ENCODE measurements at places on chromosomes 6 and 20.

- no peak for DNase-seq
Observed at GRCh38 chr20:50427719-50428083, 82.5 kb upstream of the PTPN1 start.

DNA sequence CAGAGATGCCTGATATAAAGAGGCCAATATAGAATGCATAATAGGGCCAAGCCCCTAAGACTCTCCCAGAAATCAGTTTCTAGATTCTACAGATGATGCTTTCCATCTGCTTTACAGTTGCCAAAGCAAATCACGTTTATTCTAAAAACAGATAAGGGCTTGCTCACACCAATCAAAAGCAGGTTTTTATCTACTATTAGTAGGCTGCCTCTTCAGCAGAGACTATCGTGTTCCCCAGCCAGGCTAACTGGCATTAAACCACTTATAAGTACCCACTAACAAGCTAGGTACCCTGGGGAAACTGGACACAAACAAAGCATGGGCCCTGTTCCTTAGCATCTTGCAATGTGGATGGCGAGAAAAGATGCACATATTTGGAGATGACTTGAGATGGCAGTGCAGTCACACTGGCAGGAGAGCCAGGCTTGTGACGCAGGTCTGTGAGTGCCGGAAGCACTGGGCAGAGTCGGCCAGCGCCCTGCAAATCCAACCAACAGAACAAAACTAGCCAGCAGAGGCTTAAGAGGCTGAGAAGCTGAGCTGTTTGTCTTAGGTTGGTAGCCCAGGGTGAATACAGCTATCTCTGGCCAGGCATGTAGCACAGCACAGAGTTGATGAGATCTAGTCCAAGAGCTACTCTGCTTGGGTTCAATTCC is 73.4 kb downstream of the GFOD1 start:
- no peak for DNase-seq

DNA sequence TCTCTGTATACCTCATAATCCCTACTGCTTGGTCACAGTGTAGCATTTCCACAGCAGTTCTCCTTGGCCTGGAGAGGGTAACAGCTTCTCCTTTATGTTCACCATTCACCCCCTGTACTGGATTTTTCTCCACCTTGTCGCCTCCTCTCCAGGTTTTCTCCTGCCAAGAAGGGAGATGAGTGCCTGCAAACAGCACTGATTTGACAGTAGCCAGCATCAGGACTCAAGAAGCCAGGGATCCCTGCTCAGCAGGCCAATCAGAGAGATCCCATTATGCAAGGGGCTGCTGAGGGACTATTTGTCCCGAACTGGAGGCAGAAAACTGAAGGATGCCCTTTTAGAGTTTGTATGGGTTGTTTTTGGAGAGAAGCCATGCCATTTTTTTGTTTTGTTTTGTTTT is 68.6 kb upstream of the RIPOR2 start:
- DNase-seq, result no peak

GRCh38 chr20:55582498-55582897 is 422.8 kb downstream of the CBLN4 start:
- DNase-seq, result no peak

GRCh38 chr6:46357591-46357990 is 133.7 kb downstream of the RCAN2 start:
- no peak for DNase-seq

- DNase-seq, result peak; percentile 50
Observed at GRCh38 chr6:31441365-31442267, 38.2 kb downstream of the MICA start.

GRCh38 chr20:59364611-59365010 is 64.2 kb downstream of the EDN3 start:
- no peak for DNase-seq

DNA sequence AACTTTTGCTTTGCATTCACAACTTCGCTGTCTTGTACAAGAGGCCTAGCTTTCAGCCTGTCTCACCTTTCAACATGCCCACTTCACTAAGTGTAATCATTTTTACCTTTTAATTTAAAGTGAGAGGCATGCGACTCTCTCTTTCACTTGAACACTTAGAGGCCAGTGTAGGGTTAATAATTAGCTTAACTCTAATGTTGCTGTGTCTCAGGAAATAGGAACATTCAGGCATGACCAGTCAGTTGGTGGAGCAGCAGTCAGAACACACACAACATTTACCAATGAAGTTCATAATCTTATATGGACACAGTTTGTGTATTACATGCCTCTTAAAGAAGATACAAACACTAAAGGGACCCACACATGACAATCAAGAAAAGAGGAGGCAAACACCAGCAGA is 47.6 kb downstream of the HTR1B start:
- no peak for DNase-seq

DNA sequence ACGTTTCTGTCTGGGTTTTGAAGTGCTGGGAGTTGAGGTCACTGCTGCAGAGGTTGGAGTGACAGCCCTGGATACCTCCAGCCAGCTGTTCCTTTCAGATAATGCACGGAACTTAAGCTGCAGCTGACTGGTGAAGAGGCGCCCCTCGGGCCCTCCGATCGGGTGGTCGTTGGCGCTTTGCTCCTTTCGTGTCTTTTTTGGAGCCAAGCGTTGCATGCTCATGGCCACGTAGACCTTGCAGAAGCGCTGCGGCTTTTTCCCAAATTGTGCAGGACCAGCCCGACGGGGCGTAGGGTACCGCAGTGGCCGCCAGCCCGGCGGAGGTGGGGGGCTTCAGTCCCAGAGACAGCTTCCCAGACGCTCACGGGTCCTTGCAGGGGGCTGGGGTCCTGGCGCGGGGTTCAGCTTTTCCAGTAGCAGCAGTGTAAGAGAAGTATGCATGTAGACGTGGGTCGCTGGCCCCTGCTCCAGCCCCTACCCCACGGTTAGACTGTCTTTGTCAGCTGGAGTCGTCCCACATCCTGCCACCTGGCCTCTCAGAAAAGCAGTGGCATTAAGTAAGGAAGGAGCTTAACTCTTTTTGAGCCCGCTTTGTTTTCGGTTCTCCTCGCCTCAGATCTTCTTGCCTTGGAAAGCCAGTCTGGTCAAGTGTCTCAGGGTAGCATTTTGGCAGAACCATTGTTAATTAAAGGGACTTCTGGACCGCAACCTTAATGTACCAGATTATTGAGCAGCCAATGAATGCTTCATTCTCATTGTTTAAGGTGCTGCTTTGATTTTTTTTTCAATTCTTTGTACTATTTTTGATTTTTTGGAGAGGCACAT is 838 bp downstream of the TNFAIP3 start:
- no peak for DNase-seq

- no peak for DNase-seq
Observed at GRCh38 chr6:42105156-42105648, 37.2 kb downstream of the C6orf132 start.

GRCh38 chr6:56699066-56699654 is 56.5 kb upstream of the DST start:
- DNase-seq, result no peak

DNA sequence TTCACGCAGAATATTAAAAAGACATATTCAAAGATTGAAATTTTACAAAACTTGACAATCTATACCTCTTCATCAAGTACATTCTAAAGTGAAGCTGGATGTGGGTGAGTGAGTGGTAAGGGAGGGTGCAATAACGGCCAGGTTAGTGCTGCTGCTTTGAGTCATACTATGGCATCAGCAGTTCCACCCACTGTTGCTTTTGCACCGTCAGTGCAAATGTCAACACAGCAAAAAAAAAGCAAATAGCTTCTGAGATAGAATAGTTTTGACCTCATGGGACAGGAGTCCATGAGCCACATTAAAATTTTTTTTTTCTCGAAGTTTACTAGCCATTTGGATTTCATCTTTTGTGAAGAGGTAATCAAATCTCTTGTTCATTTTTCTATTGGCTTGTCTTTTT is 31.8 kb downstream of the PSMF1 start:
- DNase-seq, result no peak

DNA sequence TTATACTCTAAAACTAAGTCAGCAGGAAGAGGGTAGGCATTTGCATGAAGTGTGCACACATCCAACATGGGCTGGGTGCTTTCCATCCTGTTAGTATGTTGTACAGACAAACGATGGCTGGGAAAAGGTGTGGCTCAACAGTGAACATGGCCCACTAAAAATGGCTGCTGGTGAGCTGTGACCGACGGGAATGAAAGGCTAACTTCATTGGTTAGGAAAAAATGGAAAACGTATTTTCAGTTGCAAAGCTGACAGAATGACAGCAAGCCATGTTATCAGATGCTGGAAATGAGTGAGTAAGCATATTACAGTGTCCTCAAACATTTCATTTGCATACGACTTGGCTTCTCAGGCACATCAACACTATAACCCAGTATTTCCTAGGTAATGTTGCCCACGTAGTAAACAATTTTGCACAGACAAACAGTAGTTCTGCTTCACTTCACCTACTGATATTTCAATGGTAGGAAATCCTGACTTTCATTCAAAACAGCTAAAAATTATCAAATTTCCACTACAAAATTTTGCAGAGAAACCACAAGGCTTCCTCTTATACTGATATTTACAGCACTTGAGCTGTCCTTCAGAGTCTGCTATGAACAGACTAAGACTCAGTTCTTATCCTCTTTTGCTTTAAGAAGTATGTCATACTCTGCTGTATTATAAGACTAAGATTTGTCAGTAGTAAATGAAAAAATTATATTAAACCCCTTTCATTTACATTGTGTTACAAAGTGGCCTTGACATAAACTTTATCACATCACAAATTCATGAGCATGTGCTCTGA is 98.9 kb downstream of the IRF4 start:
- DNase-seq, result no peak

GRCh38 chr6:116761779-116762178 is 3.7 kb downstream of the FAM162B start:
- no peak for DNase-seq

GRCh38 chr6:113651120-113651519 is 206.0 kb upstream of the MARCKS start:
- DNase-seq, result no peak

DNA sequence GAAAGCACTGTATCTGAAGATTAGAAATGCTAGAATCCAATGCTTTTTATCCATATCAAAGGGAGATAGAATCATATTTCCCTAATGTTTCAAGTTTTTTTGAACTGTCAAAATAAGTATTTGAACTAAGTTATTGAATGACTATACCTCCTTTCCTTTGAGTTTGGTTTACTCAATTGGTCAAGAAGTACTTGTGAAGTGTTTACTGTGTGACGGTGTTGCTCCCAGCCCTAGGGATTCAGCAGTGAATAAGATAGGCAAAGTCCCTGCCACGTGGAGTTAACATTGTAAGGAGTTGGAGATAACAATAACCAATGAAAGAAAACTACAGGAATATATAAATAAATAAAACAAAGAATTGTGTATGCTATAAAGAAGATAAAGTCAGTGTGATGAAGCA is 535.9 kb downstream of the FRK start:
- no peak for DNase-seq

DNA sequence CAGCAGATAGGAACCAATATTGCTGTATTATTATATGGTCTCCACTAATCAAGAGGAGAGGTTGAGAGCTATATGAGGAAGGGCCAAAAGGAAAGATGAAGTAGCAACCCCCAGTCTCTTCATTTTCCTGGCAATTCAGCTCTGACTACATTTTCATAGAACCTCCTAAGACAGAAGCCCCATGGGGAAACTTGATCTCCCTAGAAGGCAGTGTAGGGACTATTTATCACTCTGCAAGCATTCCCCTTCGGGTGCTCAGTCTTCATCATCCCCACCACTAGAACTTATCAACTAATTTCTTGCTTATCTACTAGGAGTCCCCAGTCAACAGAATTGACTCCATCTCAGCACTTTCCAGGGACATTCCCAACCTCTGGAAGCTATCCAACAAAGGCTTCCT is 25.5 kb upstream of the ITCH start:
- DNase-seq, result no peak

- DNase-seq, result no peak
Observed at GRCh38 chr20:61483336-61484067, 231.4 kb downstream of the CDH4 start.

DNA sequence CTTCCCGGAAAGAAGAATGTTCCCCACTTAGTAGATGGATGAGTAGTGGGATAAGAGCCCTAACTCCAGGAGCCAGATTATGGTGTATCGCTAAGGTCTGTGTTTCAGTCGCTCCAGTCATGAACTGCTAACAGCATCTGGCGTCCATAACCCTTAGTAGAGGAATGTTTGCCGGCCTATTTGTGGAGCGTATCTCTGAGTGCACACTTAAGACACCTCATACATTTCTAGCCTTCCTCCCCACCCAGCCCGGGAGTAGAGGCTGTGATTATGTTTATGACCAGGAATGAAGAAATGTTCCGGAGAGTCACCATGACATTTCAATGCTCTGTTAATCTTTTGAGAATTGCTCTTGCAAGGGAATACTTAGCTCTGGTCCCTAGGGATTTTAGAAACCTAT is 251.1 kb upstream of the SOX4 start:
- no peak for DNase-seq

DNA sequence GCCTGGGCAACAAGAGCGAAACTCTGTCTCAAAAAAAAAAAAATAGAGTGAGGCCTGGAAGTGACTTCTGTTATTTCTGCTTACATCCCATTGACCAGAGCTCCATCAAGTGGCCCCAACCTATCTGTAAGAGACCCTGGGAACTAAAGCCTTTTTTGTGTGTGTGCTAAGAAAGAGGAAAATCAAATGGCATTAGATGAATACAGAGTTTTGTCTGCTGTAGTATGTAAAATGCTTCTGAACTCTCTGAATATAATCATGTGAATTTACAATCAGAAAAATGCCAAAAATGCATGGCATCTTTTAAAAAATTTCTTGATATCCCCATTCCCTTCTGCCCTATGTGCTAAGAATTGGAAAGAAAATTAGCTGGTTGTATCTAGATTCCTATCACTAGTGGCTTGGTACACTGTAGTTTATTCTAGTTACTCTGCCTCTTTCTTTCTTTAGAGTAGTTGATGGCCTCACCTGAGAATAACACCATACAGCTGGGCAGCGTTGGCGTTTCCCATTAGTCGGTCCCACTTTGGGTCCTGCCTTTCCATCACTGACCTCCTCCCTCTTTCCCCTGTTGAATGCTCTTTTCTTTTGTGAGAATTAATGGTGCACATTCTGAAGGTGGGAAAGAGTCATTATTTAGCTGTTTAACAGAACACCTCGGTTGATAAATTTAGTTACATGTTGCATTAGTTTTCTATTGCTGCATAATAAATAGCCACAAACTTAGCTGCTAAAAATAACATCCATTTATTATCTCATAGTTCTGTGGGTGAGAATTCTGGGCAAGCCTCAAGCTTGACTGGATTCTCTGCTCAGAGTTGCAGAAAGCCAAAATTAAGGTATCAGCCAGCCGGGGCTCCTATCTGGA is 38.2 kb downstream of the SAMD5 start:
- no peak for DNase-seq
